NCI-H1417 treated with DMSO at 0.1 percent for 48 hours (cell line): ENCODE measurements at places on chromosomes 12 and 14.

DNA sequence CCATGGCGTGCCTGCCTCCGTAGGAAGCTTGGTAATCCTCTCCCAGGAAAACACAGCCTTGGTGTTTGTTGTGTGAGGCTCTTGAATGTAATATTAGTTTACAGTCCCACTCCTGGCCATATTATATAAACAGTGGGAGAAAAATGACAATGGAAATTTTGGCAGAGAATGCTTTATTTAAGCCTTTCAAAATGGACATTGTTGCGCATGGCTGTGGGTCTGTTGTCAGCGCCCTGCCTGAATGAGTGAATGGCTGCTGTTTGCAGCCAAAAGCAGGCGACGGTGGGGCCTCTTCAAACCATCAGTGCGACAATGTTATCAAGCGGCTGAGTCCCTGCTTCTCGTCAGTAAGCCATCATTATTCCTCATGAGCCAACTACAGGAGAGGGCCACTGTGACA, 201.8 kb upstream of the RMST start:
- DNase-seq: no peak

DNA sequence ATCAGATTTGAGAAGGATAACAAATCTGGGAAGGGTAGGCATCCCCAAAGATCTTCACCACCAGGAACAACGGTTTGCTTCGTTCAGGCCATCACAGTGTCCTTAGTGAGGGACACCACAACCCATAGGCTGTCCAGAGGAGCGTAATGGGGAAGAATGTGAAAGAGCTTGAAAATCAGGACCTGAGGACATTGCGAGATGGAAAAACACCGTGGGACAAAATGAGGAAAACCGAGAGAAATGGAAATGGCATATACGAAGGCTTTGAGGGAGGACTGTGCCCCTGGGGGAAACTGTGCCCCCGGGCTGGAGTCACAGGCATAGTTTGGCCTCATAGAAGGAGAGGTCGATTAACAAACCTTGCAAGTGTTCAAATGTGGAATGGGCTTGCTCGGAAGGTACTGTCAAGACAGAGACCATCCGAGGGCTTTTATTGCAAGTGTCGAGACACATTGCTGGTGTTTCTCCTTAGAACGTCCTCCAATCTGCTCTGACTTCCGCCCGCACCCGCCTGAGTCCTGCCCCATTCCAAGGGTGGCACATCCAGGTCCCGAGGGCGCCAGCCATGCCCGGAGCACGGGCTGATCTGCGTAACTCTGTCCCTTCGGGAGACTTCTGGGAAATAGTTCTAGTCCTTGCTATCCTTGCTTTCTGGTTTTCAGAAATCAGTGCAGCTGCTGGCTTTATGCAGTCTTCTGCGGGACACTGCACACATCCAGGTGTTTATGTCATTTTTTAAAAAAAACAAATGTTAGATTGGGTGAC, 885 bp upstream of the PALS1 start:
- DNase-seq: no peak

GRCh38 chr12:20492251-20492760, 124.0 kb downstream of the PDE3A start:
- no peak for DNase-seq

DNA sequence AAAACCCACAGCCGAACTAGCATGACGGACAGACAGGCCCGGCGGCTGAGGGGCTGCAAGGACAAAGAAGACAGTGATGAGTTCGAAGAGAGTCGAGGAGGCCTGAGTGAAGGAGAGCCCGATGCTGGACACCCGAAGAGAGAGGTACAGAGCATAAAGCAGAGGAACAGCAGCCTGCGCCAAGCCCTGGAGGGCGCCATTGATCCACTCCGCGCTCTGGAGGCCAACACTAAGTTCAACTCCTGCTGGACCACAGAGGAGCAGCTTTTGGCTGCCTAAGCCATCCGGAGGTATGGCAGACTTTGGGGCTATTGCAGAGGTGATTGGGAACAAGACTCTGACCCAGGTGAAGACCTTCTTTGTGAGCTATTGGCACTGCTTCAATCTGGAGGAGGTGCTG, 7.8 kb upstream of the PLXNC1 start:
- no peak for DNase-seq

DNA sequence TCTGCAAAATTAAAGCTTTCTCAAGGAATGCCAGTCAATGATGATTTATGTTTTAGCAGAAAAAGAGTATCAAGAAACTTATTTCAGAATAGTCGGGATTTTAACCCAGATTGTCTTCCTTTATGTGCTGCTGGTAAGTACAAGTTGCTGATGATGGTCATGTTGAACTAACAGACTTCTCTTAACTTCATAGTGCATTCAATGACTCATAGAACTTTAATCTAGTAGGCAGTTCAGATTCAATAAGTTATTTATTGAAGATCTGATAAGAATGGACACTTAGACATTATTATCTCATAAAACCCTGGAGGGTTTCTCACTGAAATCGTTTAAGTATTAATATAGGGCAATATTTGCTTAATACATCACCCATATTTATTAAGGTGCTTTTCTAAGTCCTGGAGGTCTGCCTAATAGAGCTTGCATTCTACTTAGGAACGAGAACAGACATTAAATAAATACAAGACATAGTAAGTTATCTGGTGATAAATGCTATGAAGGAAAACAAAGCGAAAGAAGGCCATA, 33.8 kb downstream of the TOGARAM1 start:
- no peak for DNase-seq

DNA sequence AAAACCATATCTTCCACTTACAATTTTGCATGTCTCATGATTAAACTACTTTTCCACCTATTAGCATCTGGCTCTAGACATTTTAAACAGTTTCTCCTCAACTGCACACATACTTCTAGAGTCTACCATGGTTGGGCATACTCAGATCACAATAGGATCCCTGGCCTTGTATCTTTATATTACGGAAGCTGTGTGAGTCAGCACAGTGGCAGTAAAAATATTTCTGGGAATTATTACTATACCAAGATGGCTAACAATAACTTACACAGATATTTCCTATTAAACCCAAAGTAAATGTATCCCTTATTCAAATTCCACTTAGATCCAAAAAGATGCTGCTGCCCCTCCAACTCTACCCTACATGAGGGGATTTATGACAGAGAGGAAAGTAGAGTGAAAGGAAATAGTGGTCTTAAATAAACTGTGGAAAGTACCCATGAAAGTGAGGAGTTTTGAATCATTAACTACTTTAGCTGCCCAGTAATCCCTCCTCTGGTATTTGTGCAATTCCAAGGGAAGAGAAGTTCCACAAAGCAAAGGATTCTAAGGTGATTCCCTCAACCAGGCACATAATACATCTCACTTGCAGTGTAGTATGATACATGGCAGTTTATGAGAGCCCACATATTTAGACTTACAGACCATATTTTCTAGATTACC, 14.0 kb upstream of the CPSF6 start:
- no peak for DNase-seq

GRCh38 chr12:57780284-57780897, 2.2 kb upstream of the TSFM start:
- DNase-seq: no peak

GRCh38 chr12:59946635-59947034, 350.8 kb downstream of the SLC16A7 start:
- DNase-seq: no peak

GRCh38 chr12:40106202-40106533, 287 bp upstream of the SLC2A13 start:
- peak; percentile 12 for DNase-seq

DNA sequence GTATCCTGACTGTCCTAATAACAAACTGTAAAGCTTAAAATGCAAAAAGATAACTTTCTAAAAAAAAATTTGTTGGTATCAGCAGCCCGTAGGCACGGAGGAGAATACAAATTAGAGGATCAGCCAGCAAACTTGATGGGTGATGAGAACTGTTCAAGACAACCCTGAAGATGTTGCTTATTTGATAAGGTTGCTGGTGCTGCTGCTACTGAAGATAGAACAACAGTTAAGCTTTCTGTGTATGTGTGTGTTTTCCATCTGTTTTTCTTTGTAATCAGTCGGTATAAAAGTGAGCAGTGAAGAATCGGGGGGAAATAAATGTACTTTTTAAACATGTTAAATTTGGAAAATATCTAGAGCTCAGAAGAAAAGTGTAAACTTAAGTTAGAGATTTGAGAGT, 67.4 kb upstream of the POC1B start:
- no peak for DNase-seq
